ENCODE measurements at places on chromosomes 7 and 10.

DNA sequence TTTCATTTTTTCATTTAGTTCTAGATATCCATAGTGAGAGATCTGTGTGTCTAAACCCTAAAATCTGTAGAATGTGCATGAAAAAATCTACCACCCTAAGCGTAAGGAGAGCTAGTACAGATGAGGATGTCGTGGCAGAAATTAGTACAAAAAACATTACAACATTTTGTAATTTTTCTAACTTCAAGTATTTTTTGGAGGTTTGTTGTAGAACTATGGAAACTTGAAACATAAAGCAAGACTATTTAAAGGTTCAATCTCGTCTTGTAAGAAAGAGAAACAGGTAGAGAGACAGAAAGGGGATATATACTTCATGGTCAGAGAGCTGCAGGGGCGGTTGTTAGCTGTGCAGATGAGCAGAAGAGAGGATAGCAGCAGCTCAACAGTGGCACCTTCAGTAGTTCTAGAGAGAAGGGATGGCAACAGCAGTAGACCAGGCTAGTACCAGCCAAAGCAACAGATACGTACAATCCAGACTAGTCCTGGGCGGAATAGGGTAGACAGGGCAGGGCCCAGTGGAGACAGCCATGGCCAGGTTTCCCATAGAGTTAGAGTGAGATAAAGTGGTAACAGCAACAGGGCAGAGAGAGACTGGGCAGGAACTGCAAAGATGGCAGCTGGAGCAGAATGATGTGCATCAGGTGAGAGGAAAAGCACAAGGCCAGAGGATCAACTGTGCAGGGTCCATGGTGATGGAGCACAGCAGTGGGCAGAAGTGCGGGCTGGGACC lies 145.2 kb downstream of the FRMD4A start:
- DNase-seq, result peak; percentile 84

DNA sequence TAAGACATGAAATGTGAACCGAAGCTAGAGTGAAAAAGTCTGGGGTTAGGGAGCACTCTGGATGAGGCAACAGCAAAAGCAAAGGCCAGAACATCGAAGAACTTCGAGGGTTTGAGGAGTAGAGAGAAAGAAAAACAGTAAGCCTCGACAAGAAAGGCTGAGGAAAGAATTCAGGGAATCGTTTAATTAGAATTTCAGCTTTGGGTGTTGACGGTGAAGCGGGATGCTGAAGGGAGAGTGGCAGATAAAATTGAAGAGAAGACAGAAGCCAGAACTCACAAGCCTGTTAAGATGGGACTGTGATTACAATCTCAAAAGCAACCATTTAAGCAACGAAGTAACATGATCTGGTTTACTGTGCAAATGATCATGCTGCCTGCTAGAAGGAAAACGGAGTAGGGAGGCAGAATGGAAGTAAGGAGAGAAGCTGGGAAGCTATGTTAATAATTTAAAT lies 2.1 kb downstream of the TRDMT1 start:
- peak; percentile 72 for DNase-seq

- peak; percentile 41 for DNase-seq
Measured at GRCh38 chr10:120432209-120432608, 24.8 kb upstream of the PLPP4 start.

DNA sequence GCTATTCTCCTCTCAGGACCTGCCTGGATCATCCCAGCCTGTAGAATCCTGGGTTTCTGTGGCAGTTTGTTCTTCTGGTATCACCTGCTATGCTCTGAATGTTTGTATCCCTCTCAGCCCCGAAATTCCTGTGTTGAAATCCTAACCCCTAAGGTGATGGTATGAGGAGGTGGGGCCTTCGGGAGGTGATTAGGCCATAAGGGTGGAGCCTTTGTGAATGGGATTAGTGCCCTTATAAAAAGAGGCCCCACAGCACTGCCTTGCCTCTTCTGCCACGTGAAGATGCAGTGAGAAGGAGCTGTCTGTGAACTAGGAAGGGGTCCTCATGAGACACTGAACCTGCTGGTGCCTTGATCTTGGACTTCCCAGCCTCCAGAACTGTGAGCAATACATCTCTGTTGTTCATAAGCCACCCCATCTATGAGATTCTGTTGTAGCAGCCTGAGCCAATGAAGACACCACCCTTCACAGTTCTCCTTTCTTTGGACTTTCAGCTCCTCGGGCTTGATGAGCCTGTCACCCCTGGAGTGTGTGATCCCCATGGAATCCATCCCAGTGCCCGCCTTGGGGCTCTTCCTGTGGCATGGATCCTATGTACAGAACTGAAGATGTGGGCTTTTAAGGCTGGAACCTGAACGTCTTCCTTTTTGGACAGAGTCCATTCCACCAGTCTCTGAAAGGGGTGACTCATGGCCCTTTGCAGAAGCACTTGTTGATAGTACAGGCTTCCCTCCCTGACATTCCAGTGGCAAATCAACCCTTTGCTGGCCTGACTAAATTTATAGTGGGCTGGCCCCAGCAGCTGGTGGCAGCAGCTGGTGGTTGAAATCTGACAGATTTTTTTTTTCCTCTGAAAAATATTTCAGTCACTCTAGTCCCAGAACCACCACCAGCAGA lies 138.0 kb downstream of the TACC2 start:
- DNase-seq, result peak; percentile 97

- DNase-seq, result no peak
Measured at GRCh38 chr10:15849316-15849715, 11.0 kb downstream of the MINDY3 start.

- DNase-seq, result peak; percentile 26
Measured at GRCh38 chr7:127900732-127901685, 130.2 kb downstream of the LRRC4 start.

DNA sequence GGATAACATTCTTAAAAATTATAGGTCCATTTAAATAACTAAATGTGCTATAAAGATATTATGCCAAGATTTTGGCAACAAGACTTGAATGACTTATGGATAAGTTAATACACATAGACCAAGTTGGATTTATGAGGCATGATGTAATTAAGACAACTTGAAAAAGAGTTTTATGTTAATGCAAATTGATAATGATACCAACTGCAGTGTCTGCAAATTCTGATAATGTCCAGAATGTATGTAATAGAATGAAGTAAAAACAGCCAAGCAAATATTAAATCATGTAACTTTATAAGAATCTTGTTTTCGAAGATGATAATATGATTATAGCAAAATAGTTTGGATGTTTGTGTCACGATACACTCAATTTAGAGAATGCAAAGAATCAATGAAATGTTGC lies 868.3 kb downstream of the DNAJB9 start:
- DNase-seq, result no peak

DNA sequence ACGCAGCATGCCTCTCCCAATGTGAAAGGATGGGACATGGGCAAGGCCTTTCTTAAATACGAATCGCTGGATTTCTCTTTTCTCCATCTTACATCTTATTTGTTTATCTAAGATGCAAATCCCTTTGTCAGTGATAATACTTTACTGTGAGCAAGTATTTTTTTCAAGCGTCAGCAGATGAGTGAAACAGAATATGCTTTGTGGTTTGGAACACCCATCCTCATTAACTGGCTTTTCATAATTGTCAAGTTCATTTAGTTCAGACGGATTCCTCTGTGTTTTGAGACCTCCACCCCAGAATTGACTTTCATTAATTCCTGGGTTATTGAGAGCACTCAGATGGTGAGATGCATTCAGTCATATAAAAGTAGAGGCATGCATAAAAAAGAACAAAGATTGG lies 149.8 kb downstream of the NSUN6 start:
- DNase-seq, result no peak

DNA sequence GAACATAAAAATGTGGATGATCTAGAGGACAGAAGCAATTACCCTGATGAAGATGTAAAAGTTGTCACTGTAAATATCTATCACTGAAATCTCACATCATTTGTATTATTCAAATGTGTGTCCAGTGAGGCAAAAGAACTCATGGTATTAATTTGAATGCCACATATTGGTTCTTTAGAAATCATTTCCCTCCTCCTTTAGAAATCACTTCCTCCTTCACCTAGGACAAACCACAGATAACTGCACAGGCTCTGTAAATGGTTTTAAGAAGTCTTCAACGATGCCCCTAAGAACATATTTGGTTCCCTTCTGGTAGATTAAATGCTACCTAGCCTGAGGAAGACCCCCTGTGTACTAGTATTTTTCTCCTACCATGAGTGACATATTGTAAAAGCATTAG lies 33.1 kb upstream of the ZNF518A start:
- DNase-seq, result no peak

DNA sequence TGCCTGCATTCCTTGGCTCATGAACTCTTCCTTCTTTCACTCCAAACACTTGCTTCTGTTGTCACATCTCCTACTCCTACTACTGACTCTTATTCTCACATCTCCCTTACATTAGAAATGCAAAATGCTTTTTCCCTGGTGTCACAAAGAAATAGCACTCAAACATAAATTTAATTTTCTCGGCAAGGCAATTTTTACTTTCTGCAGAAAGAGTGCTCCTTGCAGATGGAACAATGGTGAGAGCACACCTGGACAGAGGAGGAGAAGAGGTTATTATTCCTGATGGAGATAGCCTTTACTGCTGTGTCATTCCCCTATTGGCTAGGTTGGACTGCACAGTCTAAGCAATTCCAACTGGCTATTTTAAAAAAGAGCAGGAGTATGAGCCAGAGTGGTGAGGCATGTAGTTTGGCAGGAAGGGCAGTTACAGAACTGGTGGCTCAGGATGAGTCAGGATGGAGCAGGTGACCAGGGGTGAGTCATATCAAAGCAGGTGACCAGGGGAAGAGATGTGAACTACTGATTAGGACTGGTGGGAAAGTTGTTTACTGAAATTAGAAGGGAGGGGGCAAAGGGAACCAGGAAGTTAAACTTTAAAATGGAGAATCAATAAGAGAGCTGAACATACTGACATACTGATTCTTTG lies 52.9 kb downstream of the CYP2C9 start:
- DNase-seq, result no peak

DNA sequence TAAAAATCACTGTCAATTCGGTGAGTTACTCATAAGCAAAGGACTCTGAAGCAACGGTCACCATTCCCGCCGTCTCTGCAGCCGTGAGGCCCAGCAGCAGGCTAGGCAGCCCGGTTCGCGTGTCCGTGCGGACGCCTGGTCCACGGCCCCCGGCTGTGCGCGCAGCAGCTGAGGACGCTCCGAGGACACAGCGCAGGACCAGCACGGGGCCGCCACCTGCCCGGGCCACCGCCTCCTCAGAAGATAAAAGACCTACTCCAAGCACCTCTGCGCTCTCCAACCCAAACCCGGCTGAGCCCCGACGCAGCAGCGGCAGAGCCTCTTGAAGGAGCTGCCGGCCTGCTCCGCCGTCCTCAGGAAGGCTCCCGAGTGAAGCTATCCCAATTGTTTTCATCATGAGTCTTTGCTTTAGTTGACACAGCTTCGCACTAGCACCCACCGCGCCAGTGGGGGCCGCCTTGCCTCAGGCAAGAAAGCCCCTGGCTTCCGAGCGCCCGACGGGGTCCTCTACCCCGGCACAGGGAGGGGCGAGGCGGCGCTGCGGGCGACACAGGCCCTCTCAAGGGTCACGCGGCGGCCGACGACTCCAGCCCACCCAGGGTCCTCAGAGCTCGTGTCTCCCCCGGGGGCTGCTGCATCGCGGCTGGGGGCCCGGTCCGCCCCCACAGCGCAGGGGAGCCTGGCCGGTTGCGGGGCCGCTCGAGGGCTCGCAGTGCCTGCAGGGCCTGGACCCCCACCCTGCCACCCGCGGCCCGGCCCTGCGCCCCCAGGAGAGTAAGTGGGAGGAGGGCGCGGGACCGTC lies 16.9 kb upstream of the GPR146 start:
- DNase-seq, result peak; percentile 46

Data from EH (cell line).